ENCODE measurements at places on chromosomes 7 and 10.

DNA sequence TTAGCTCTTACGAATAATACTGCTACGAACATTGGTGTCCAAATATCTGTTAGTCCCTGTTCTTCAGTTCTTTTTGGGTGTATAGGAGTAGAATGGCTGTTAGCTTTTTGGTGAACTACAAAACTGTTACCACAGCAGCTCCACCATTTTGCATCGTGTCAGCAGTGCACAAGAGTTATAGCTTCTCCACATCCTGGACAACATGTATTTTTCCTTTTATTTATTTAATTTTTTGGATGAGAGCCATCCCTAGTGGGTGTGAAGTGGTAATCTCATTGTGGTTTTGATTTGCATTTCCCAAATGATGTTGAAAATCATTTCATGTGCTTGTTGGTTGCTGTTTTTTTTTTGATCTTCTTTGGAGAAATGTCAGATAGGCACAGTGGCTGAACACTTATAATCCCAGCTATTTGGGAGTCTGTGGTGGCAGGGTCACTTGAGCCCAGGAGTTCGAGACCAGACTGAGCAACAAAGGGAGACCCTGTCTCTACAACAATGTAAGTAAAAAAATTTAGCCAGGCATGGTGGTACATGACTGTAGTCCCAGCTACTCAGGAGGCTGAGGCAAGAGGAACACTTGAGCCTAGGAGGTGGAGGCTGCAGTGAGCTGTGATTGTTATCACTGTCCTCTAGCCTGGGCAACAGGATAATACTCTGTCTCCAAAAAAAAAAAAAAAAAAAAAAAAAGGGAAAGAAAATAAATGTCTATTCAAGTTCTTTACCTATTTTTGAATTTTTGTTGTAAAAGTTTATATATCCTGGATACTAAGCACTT, 31.7 kb downstream of the TRIM24 start:
- DNase-seq = no peak

- no peak for DNase-seq
Observed at GRCh38 chr7:135160858-135161653, 9.5 kb downstream of the CYREN start.

- no peak for DNase-seq
Observed at GRCh38 chr10:12394241-12395033, 45.1 kb downstream of the CAMK1D start.

- DNase-seq = no peak
Observed at GRCh38 chr7:69269806-69270205, 328.5 kb upstream of the AUTS2 start.

DNA sequence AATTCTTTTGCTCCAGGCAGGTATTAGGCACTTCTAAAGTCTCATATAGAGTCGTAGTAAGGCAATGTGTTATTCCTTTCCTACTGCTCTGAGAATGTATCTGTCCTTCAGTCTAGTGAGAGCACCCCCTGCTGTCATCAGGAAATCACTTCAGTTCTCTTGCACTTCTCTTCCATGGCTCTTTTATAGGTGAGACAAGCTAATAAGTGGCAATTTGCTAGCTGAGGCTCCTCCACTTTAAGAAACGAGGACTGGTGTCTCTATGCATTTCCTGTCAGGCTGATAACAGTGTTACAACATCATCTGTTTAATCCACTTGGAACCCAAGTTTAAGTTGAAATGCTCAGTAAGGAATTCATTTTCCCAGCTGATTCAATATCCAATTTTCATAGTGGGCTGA, 350.6 kb downstream of the TFEC start:
- peak; percentile 95 for DNase-seq

GRCh38 chr7:99255463-99255862, 17.2 kb upstream of the MYH16 start:
- no peak for DNase-seq

GRCh38 chr10:84118395-84119006, 20.8 kb upstream of the GHITM start:
- no peak for DNase-seq

DNA sequence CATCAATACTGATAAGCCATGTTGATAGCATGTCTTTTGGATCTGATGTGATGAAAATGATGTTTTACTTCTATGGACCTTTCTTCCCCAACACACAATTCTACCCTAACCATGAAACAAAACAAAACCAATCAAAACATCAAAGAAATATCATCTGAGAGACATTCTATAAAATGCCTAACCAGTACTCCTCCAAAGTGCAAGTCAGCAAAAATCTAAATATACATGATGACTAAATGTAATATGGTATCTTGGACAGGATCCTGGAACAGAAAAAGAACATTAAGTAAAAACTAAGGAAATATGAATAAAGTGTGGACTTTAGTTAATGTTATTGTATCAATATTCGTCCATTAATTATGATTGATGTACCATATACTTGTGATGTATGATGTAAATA, 625.1 kb downstream of the MAGI2 start:
- DNase-seq = no peak

- peak; percentile 97 for DNase-seq
Observed at GRCh38 chr7:133859231-133859630, 267.9 kb upstream of the LRGUK start.

GRCh38 chr7:83053965-83054364, 108.7 kb downstream of the PCLO start:
- no peak for DNase-seq

- no peak for DNase-seq
Observed at GRCh38 chr7:46015107-46015868, 94.2 kb upstream of the IGFBP3 start.

DNA sequence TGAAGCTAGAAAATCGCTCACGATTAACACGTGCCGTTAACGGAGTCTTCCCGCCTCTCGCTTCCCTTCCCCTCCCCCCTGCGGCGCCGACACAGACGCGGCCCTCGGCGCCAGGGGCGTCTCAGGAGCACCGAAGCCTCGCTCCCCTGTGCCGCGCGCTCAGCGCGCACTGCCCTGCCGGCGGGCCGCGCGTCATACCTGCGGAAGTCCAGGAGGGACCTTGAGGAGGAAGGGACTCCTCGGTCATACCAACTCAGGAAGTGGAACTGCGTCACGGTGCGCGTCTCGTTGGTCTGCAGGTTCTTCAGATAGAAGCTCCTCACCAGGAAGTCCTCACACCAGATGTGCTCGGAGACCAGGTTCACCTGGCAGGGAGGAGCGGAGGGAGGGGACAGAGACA, 239.6 kb downstream of the DNAJB6 start:
- DNase-seq = no peak
